ENCODE measurements at places on chromosomes 11 and 22.

GRCh38 chr22:23053912-23054530, 16.3 kb upstream of the GNAZ start:
- ATAC-seq: no peak

GRCh38 chr11:61065955-61066638, 36.2 kb upstream of the CD5 start:
- no peak for ATAC-seq

GRCh38 chr22:22011964-22012363, 29.4 kb upstream of the TOP3B start:
- no peak for ATAC-seq

DNA sequence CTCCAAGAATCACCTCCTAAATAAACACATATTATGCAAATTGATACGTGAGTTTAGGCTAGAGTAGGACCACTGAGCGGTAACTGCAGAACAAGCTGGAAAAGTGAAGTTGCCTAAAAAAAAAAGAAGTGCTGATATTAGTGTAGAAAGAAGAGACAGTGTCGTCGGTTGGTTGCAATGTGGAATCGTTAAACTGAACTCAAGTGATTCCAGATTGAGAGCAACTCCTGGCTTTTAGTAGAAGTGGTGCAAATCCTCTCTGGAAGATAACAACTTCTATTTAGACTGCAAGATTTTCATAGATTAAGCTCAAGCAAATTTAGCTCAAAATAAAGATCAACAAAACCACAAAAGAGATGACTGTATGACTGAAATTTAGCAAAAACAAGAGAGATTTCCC, 97.0 kb upstream of the PGR start:
- ATAC-seq: no peak

GRCh38 chr11:73921180-73921579, 29.6 kb upstream of the DNAJB13 start:
- no peak for ATAC-seq

DNA sequence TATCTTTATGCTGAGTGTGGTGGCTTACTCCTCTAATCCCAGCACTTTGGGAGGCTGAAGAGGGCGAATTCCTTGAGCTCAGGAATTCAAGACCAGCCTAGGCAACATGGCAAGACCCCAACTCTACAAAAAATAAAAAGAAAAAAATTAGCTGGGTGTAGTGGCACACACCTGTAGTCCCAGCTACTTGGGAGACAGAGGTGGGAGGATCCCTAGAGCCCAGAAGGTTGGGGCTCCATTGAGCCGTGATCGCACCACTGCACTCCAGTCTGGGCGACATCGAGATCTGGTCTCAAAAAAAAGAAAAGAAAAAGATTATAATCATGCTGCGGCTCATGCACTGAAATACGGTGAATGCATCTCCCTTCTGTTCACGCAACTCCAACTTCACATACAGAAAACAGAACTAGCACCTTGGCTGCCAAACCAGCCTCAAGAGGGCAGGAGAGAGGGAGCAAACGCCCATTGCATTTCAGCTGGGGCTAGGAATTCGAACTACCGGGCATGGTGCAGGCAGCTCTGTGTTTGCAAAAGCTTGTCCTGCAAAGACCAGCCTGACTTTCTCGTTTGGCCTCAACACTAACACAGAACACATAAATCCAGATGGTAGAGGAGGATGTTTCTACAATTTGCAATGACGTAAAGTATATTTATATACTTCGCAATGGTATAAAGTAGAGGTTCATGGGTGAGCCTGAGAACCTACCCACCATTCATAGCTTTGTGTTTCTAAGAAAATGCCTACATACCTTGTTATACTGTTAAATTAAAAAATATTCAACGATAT, 6.3 kb upstream of the SYNGR1 start:
- ATAC-seq: peak; percentile 89

DNA sequence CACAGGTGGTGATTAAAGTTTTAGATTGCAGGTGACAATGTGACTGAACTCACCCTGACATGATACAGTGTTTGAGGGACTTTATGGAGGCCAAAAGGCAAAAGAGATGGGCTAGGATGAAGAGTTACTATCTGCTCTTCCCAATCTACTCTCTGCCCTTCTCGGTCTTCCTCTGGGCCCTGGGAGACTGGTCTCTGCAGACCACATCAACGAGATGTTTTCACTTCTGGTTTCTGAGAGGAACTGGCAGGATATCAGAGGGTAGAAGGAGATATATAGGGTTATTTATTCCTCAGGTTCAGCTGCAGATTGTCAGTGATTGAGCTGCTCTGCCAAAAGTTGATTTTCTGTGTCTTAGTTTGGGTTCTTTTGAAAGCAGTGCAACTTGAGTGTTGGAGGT, 32.4 kb upstream of the CD44 start:
- no peak for ATAC-seq

DNA sequence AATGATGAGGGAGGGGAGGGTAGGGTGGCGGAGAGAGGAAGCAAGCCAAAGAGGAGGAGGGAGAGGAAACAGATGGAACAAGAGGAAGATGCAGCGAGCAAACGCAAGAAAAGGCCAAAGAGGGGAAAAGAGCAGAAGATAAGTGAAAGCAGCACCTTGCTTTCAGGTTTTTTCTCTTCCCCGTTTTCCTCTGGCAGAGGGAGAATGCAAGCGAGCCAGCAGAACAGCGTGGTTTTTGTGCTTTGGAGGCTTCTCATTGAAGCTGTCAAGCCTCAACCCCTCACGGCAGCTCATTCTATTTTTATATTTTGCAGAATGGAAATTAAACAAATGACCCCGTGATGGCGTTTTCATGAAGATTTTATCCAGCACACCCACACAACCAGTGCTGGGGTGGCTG, 67.1 kb upstream of the GRAMD1B start:
- ATAC-seq: no peak

DNA sequence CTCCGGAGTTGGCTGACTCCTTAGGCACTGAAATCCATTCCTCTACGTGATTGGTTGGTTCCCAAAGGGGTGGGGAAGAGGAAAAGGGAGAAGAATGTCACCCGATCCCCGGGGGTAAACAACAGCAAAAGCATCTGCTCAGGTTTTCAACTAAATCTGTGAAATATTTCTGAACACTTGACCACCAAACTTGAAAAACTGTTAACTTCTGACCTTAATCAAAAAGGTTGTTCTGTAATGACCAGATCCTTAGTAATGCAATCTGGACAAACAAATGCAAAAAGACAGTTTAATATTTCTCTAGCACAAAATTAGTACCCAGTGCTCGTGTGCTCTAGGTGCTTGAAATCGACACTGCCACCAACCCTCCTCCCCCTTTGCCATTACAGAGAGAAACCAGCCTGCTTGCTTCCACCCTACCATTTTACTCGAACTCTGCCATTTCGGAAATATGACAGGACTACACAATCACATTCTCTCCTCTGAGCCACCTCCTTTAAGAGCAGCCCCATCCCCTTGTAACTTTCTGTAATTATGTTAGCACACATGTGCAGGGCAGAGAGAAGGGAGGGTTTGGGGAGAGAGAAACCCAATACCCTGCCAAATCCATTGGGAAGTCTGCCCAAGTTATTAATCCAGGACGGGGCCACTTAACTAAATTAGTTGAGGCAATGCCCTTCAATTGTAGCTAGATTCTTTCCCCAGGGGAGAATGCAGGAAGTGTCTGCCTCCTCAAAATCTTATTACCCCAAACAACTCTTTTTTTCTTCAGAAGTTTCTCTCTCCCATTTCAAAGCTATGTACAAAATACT, 113.8 kb downstream of the RBFOX2 start:
- peak; percentile 91 for ATAC-seq

- ATAC-seq: no peak
Observed at GRCh38 chr22:31659246-31659645, 2.8 kb downstream of the PISD start.

DNA sequence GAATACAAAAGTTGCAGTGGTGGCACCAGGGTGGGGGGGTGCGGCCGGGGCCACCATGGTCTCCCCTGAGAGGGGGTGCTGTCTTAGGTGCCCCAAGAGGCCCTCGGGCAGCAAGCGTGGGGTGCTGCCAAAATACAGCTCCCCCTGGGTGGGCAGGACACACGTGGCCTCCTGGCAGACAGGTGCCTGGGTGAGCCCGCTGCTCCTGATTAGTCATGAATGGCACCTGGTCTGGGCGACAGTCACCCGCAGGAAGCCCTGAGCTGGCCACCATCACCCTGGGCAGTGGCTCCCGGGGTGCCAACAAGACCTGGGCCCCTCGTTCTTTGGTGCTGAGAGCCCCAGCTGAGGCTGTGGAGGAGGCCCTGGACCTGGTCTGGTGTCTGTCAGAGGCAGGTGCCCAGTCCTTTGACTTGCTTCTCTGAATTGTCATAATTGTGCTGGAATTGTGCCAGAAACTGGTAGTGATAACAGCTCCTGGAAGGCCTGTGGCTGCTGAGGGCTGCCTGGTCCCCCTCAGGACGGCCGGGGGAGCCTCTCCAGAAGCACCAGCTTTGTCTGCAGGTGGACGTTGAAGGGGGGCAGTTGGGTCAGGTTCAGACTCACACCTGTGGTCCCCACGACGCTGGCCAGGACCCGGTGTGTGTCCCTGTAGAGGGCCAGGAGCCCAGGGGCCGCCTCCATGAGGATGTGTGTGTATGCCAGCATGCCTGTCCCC, 14.8 kb downstream of the ALG12 start:
- ATAC-seq: no peak

GRCh38 chr11:11818529-11819121, 23.1 kb upstream of the USP47 start:
- no peak for ATAC-seq

- no peak for ATAC-seq
Observed at GRCh38 chr11:62390722-62391121, 28.1 kb upstream of the SCGB1A1 start.

GRCh38 chr11:198236-198806, 5.4 kb downstream of the SCGB1C1 start:
- ATAC-seq: no peak

DNA sequence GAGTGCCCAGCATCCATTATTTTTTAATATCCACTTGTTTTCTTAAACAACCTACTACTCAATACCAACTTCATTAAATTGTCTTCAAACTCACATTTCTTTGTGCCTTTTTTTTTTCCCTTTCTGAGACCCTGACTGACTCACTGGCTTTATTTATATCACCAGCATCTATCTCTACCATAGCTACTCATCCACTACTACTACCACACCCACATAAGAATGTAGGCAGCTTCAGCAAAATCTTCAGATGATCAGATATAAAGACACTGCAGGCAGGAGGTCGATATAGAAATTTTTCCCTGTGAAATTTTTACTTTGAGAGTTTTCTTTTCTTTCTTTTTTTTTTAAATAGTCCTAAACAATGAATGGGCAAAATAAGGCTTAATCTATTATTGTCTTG, 2.2 kb downstream of the OR56B1 start:
- ATAC-seq: no peak

DNA sequence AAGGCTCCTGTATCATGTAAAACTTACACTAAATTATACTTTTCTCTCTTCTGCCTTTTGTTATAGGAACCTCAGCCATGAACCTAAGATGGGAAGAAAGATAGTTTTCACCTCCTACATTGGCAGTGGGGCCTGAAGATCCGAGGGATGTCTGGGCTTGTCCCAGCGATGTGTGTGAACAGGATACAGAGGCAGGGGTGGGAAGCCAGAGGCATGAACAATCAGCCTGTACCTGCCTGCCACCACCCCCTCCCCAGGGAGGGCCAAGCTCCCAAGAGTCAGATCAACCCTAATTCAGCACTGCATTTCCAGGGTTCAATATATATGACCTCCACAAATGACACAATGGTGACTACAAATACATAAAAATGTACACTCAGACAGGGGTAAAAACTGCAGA, 9.4 kb downstream of the KIAA0930 start:
- ATAC-seq: no peak

DNA sequence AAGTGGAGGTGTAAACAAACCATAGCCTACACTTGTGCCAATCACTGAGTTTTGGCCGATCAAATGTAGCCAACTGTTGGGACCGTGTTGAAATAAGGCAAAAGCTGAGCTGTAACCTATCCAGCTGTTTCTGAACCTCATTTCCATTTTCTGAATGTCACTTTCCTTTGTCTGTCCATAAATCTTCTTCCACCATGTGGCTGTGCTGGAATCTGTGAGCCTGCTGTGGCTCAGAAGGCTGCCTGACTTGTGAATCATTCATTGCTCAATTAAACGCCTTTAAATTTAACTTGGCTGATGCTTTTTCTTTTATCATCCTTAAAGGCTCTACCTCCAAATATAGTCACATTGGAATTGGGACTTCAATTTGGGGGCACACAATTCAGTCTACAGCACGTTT, 203.1 kb upstream of the MPPED2 start:
- no peak for ATAC-seq

DNA sequence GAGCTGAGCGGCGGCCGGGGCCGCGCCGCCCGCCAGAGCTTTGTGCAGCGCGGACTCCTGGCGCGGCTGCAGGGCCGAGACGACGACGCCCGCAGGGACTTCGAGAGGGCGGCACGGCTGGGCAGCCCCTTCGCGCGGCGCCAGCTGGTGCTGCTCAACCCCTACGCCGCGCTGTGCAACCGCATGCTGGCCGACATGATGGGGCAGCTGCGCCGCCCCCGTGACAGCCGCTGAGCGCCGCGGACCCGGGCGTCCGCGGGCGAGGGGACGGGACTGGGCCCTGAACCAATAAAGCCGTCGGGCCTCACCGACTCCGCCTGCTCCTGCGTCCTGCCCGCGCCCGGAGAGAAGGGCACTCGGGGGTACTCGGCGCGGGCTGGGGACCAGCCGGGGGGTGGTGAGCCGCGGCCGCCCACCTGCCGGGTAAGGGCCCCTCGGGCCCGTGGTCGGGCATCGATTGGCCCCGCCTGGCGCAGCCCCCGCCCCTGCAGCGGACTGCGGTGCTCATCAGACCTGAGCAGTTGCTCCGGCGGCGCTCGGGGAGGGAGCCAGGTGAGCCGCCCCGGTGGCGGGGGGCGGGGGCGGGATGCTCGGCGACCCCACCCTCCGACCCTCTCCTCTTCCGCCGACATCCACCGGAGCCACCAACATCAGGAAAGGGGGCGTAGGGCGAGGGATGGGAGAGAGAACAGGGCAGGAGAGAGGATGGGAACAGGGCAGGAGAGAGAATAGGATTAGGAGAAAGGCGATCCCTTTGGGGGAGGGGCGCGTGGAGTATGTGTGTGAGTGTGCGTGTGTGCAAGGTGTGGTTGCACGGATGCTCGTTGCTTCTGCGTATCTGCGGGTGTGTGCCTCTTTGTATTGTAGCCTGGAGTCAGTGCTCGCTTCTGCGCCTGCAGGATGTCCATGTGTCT, at the start of gene TMEM25:
Gene TMEM25 (plus strand): TSS at position 510 of the 914 bp plus-strand sequence. CDS start 610 bp downstream, outside the sequence.
- peak; percentile 87 for ATAC-seq

DNA sequence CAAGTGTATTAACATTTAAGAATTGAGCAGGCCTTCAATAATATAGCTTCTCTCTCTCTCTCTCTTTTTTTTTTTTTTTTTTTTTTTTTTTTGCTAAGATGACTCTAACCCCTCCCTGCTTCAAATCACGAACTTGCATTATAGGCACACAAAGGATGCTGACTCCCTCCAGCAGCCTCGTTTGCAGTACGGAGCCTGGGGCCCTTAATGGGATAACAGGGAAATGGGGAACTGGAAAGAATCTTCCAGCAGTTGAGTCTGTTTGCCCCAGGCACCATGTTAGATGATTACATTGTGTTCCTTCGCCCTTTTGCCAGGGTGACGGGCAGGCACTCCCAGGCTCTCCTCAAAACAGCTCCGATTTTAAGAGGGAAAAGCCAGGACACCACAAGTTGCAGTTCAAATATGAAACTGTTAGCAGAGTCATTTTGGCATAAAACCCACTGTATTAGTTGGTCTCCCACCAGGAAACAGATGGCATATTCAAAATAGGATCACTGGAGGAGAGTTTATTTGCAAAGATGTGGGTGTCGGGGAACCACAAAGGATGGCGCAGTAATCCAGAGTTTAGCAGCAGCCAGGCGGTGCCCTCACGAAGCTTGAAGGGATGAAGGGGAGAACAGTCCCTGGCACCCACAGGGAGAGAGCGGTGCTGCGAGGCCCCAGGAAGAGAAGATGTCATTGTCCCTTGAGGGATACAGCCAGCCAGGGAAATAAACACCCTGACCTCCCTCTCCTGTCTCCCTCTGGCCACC, 26.5 kb upstream of the TREH start:
- no peak for ATAC-seq
